RWPE1 (cell line): ENCODE measurements at places on chromosomes 2 and 18.
A peak's percentile ranks its signal among the peaks of the same experiment; 100 is the strongest.

- no peak for DNase-seq
Observed at GRCh38 chr2:78147466-78147865, 625.3 kb upstream of the LRRTM4 start.

DNA sequence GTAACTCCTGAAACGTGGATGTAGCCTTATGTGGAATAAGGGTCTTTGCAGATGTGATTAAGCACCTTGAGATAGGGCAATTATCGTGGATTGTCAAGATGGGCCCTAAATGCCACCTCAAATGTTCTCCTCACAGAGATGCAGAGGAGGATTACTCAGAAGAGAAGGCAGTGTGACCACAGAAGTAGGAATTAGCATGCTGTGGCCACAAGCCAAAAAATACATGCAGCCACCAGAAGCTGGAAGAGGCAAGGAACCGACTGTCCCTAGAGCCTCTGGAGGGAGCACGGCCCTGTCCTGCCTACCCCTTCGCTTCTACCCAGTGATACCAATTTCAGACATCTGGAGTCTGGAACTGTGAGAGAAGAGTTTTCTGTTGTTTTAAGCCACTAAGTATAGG is 47.3 kb upstream of the MGAT5 start:
- no peak for DNase-seq

- no peak for DNase-seq
Observed at GRCh38 chr2:228540976-228541375, 359.5 kb upstream of the SPHKAP start.

DNA sequence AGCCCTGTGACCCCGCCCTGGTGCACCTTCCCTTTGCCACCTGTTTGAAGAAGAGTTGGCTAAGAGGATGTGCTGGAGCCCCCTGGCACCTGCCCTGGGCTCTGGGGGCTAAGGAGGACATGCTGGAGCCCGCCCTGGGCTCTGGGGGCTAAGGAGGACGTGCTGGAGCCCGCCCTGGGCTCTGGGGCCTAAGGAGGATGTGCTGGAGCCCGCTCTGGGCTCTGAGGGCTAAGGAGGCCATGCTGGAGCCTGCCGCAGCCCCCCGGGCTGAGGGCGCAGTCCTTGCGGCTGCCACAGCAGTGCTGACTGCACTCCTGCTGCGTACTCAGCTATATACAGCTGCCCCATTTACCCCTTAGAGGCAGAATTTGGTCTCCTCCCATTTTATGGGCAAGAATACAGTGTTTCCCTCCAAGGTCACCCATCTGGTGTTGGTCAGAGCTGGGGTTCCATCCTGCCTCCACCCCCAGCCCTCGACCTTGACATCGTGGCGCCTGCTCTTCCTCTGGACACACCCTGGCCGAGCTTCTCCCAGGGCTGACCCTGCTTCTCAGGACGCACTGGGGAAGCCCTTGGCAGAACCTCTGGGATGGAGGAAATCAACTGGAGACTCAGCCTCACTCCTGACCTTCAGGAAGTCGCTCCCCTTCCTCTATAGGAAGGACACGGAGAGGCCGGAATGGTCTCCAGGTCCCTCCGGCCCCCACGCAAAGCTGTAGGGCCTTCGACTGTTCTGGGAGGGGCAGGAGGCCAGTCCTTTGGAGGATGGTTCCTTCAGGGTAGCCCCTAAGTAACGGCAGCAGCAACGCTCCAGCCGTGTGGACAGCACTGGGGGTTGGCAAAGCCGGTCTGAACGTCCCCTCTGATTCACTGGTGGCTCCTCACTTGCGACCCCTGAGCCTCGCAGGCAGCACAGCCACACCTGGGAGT is 65.0 kb upstream of the HPCAL1 start:
- no peak for DNase-seq

- no peak for DNase-seq
Observed at GRCh38 chr2:56753182-56753581, 569.4 kb downstream of the CCDC85A start.

DNA sequence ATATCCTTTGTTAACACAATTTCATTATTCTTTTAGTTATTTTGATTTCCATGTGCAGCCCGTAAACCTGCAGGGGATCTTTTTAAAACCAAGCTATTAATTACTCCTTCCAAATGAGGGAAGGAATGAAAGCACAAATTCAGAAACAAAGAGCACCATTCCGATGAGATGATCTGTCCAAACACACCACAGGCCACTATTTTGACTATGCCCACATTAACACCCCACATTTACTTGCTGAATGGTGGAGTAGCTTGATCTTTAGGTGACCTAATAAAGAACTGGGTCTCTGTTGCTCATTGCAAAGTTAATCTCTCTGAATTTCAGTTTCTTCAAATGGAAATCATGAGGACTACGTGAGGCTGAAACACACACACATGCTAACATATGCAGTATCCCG is 218.0 kb downstream of the IRS1 start:
- DNase-seq: no peak

GRCh38 chr2:39874236-39874635 is 95.2 kb upstream of the THUMPD2 start:
- no peak for DNase-seq

DNA sequence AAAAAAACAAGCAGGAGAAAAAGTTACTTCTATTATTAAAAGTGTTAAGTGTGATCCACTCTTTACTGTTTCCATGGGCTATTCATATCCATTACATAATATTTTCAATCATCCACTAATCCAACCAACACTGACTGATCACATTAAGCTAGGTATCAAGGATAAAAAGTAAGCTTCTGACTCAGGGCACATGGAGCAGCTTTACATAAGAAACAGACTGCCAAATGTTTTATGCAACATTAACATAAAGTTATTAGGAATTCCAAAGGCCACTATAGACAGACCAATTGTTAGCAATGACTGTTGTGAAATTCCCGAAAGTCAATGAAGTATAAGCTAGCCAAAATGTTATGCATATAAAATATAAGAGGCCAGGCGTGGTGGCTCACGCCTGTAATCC is 277.6 kb downstream of the ZEB2 start:
- no peak for DNase-seq

GRCh38 chr18:59516356-59517155 is 157.5 kb upstream of the LMAN1 start:
- DNase-seq: peak; percentile 41

- DNase-seq: no peak
Observed at GRCh38 chr2:51424418-51424817, 392.5 kb upstream of the NRXN1 start.

GRCh38 chr2:164438490-164439205 is 182.6 kb downstream of the GRB14 start:
- DNase-seq: no peak

DNA sequence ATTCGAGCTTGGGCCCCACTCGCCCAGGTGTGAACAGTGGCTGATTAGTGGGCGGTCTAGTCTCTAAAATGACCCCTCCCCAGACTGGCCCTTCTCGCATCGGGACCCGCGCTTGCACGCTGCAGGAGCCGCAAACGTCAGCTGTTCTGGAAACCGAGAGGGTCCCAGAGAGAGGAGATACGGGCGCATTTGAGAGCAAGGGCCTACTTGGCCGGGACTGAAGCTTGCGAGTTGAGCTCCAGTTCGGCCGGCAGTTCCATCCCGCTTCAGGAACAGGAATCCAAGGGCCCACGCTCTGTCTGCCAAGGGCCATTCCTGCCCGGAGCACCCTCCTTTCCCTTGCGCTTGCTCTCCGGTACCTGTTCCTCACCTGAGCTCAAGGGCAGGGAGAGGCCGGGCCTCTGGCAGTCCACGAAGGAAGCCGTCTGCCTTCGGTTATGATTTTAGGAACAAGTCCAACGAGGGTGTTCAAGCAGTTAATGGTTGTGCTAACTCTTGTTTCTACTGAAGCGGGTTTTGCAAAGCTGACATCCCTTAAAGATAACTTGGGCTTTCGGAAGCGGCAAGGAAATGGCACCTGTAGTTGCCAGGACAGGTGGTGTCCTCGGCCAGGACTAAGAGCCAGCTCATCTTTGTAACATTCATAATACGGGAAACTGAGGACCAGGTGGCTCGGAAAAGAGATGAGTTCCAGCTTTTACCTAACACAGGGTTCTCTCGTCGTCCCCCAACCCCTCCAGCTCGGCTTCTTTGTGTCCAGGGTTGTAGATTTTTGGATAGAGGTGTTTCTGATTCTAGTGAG is 3.9 kb upstream of the DLX1 start:
- DNase-seq: no peak

DNA sequence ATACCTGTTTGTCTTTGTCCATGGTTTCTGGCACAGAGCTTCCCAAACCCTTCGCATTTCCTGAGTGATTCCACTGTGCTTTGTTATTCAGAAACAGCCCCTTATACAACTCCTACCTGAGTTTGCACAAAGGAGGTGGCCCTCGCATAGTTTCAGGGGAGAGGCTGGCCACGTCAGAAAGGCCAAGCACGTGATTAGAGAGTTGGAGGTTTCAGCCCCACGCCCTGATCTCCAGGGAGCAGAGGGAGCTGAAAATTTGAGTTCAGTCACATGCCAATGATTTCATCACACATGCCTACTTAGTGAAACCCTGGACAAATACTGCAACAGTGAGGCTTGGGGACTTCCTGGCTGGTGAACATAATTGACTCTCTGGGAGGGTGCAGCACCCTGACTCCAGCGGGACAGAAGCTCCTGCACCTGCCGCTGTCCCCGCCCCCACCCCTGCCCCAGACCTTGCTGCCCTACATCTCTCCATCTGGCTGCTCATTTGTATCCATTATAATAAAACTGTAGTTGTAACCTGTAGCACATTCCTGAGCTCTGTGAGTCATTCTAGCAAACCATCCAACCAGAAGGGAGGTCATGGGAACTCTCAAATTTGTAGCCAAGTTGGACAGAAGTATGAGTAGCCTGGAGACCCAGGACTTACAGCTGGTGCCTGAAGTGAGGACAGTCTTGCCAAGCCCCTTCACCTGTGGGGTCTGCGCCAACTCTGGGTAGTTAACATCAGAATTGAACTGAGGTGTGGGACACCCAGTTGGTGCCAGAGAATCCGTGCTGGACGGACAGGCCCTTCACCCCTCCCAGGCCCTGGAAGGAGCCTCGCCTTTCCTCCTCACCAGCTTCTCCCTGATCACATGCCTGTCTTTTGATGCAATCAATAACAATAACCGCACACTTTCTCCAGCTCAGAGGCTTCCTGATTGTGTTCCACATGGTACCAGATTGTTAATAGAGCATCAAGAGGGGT is 224.3 kb downstream of the ANAPC1 start:
- peak; percentile 96 for DNase-seq

DNA sequence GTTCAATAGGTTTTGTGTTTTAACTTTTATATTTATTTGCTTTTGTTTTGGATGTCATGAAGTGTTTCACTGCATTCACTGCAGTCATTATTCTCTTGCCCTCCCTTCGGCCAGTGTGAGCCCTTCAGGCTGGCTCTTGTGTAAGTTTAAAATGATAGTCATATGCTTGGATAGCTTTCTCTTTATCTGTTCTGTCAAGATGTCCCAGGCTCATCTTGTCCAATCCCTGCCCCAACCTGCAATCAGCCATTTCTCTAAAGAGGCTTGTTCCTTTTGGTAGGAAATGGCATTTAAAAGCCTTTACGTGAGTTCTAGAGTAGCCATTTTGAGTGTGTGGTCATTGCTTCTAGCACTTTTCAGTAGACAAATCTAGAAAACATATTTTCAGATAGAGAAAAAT is 238.0 kb upstream of the SLC39A10 start:
- DNase-seq: no peak

- no peak for DNase-seq
Observed at GRCh38 chr2:50752237-50752636, 279.7 kb downstream of the NRXN1 start.

GRCh38 chr2:29226375-29226774 is 111.2 kb downstream of the CLIP4 start:
- no peak for DNase-seq

- DNase-seq: no peak
Observed at GRCh38 chr2:24577481-24577880, 86.4 kb downstream of the NCOA1 start.

- DNase-seq: no peak
Observed at GRCh38 chr2:205642599-205643356, 39.5 kb upstream of the NRP2 start.

DNA sequence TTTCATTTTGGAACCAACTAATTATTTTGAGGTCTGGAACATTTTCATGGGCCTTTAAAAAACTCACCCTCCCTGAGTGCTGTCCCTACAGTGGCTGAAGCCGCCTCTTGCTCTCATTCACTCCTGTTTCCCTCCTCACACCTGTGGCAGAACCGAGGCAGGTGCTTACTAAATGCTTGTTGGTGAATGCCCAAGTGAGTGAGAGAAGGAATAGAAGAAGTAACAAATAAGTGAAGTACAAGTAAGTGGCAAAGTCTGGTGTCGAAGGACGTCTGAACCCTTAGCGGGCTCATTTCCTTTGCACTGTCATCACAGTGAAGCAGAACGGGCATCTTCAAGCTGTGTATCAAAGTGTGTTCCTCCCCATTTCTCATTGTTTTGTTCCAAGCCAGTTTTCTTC is 135.2 kb downstream of the RHBDD1 start:
- no peak for DNase-seq

GRCh38 chr2:128638341-128639119 is 319.9 kb upstream of the HS6ST1 start:
- DNase-seq: no peak

DNA sequence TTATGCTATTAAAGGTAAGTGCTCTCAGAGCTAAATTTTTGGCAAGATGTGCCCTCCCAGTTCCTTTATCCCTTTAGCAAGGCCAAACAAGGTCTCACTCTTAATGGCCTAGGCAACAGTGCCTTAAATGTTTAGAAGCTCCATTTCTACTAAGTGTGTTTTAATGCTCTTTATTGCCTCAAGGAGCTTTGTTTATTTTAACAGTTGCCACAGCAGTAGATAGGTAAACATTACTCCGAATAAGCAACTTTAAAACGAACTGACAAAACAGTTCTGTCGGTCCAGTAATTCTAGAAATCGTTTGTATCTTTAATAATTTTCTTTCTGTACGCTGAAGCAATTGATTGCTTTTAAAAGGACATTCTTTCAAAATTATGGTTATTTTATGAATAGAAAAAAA is 74.5 kb downstream of the PIEZO2 start:
- DNase-seq: no peak

GRCh38 chr2:61450144-61450543 is 20.7 kb downstream of the USP34 start:
- peak; percentile 13 for DNase-seq

GRCh38 chr2:107961395-107961794 is 24.9 kb upstream of the SLC5A7 start:
- no peak for DNase-seq

- DNase-seq: no peak
Observed at GRCh38 chr18:79587779-79588635, 91.6 kb upstream of the CTDP1 start.

- no peak for DNase-seq
Observed at GRCh38 chr18:51668607-51669006, 471.1 kb upstream of the MEX3C start.

GRCh38 chr2:238506371-238507068 is 79.8 kb downstream of the ASB1 start:
- DNase-seq: no peak
